Activated CD8-positive, alpha-beta memory T cell treated with anti-CD3 and anti-CD28 coated beads for 1 hour (primary cell): ENCODE measurements at places on chromosomes 7 and 10.

GRCh38 chr10:121169406-121169805 lies 318.2 kb downstream of the WDR11 start:
- no peak for DNase-seq

DNA sequence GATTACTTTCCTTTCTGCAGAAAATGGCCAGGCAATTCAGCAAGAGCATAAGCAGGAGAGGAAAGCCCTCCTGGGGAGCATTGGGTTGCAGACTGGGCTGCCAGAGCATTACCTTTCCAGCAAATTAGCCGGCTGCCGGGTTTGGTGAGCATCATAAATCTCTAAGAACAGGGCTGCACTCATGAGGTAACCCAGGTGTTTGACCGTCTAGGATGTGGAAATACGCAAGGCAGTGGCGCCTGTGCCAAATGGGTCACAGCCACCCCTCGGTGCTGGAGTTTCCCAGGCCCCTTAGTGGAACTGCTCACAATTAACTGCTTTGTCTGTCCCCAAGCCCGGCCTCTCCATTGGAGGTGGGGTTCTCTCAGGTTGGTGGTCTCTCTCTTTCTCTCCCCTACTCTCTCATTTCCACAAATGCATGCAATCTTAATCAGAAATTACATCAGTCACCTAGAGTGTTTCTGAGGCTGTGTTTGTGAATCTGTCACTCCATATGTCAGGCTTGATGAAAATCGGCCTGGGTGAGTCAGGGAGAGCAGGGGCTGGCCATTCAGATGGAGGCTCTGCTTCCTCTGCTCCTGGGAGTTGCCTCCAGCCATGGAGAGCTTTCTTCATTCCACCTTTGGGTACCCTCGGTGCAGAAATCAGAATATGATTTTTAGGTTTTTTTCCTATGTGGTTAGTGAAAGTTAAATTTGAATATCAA lies 26.7 kb downstream of the PTN start:
- no peak for DNase-seq

GRCh38 chr7:118040562-118040961 lies 143.4 kb upstream of the LSM8 start:
- no peak for DNase-seq

DNA sequence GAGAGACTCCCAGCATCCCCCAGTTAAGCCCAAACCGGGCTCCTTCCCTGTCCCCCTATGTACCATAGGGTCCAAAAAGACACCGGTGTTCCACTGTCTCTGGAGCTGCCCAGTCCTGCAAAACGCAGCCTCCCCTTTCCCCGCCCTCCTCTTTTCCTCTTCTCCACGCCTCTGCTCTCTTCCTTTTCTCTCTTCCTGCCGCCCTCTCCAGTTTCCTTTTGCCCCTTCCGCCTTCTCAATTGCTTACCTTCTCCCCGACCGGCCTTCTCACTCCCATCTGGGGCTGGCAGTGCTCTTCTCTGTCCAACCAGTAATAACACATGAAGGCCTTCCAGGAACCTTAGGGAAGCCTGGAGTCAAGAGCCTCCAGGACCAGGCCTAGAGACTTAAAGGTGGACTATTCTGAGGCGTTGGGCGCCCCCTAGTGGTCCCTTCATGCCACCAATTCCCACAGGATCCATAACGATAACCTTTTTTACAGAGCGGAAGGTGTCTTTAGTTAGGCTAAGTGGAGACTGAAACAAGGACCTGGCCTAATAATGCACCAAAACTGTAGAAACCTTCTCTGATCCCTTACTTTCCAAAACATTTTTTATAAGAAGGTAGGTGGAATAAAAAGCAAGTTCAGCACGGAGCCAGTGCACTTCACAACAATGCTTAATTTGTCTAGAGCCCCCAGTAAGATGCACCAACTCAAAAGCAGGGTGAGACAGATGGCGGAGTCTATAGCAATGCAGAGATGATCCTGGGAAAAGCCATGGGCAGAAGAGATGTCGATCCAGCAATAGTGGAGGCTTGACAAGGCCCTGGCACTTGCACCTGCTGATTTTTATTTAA lies 27.2 kb upstream of the MSRB2 start:
- DNase-seq, result peak; percentile 26

- DNase-seq, result no peak
These were observed 32.3 kb upstream of the ARID5B start for GRCh38 chr10:61869041-61869675.

DNA sequence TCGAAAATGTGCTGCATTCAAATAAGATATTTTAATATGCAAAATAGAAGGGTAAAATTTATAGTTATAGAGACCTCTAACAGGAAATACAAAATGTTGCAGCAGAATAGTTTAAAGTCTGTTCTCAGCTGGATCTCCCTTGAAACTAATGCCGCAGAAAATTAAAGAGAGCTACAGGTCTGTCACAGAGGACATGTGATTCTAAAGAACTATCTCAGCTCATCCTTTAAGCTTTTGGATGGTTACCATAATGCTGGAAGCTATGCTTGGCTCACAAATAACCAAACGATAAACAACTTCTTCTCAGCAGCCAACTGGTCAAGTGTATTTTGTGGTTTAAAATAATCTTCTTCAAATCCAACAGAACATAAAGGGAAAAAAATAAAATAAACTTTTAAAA lies 353.0 kb downstream of the PARD3 start:
- DNase-seq, result no peak

GRCh38 chr10:121713486-121713885 lies 115.2 kb upstream of the FGFR2 start:
- no peak for DNase-seq

GRCh38 chr7:29398011-29398410 lies 165.6 kb upstream of the PRR15 start:
- no peak for DNase-seq

DNA sequence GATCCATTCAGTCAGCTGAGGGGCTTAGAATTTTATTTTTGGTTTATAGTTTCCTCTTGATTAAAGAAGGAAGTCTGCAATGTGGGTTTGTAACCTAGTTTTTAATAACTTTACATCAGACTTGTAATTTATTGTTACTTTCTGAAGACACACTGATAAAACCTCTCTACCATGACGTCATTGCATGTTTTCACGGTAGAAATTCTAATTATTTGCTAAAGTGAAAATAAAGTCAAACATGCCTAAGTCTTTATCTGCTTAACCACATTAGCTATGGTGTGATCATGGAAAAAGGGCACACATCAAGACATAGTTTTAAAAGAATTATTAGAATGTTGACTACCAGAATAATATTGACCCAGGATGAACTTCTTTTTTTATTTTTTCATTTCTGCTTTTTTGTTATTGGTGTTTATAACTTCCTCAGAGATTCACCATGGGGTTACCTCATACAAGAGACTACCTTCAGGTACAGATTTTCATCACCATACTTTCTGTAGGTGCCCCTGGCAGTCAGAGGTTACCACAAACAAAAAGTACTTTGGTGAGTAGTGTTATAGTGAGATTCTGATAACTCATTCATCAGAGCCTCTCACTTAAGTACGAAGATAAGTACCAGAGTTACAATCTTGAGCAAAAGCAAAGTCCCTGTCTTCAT lies 7.0 kb upstream of the PANK1 start:
- no peak for DNase-seq

GRCh38 chr7:29297194-29297890 lies 102.8 kb downstream of the CHN2 start:
- DNase-seq, result no peak

DNA sequence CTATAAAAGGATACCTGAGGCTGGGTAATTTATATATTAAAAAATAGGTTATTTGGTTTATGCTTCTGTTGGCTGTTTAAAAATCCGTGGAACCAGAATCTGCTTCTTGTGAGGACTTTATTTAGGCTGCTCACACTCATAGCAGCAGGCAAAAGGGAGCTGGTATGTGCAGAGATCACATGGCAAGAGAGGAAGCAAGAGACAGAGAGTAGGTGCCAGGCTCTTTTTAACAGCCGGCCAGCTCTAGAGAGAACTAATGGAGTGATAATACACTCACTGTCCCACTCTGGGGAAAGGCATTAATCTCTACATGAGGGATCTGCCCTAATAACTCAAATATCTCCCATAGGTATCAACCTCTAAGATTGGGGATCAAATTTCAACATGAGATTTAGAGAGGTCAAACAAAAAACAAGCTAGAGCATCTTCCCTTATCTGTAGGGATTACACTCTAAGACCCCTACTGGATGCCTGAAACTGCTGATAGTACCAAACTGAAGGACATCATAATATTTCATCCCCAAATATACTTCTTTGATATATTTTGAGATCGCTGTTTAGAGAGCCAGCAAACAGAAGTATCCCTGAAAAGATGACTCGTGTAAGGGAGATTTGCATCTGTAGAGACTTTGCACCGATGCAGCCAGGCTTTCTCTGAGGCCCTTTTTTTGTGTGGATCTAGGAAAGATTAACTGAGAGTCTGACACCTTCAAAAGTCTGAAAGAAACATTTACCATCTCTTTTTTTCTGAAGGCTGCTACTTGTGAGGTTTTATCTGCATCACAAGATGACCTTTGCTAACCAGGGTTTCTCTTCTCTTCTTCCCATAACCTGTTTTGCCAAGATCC lies 717.0 kb upstream of the MBL2 start:
- no peak for DNase-seq

- DNase-seq, result no peak
These were observed 380.3 kb upstream of the LRGUK start for GRCh38 chr7:133746847-133747246.

DNA sequence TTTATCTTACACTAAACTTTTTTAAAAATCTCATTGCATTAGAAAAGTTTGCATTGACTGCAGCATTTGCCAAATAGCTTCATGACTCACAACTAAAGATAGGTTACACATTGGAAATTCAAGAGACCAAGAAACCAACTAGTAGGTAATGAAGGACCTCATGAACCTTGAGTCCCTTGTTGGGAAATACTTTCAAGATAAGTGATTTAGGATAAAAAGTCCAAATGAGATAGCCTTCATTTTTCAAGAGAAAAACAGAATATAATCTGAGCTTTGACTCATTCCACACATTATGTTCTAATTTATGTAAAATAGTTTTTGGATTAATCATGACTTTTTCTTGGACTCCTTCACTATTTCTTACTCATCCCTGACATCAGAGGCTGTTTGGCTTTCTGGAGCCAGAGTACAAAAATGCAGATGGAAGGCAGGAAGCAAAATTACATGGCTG lies 13.1 kb upstream of the LIPF start:
- no peak for DNase-seq

DNA sequence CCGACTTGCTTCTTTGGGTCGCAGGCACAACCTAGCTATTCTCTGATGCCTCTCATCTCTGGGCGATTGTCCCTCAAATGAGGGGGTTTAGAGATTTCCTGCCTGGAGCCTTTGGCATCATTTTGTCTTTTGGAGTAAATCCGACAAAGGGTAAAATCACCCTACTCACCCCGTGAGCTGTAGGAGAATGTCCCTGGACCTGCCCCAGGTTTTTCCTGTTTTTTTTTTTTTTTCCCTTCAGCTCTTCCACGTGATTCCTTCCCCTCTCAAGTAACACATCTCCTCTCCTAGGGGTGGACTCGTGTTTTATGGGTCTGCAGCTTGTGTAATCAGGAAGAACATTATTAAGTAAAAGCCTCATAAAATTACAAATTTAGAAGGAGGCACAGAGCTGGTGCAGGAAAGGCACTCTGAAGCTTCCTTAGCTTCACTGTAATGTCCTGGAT lies 128.4 kb upstream of the ZNF746 start:
- DNase-seq, result no peak

DNA sequence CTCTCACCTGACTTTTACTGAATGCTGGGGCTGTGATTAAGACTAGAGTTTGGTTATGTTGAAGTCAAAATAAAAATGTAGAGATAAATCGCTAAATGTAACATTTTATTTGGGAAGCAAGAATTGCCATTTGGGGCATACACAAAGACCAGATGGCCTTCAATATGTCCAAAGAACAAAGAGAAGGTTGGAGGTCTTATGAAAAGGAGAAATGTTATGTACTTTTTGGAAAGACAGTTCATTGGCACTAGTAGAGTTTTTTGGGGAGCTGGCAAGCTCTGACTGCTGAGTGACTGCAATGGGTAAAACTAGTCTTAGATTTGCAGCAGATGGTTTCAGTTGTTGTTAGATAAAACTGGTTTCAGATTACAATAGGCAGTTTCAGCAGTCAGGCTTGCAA lies 35.6 kb upstream of the GALNT17 start:
- no peak for DNase-seq

DNA sequence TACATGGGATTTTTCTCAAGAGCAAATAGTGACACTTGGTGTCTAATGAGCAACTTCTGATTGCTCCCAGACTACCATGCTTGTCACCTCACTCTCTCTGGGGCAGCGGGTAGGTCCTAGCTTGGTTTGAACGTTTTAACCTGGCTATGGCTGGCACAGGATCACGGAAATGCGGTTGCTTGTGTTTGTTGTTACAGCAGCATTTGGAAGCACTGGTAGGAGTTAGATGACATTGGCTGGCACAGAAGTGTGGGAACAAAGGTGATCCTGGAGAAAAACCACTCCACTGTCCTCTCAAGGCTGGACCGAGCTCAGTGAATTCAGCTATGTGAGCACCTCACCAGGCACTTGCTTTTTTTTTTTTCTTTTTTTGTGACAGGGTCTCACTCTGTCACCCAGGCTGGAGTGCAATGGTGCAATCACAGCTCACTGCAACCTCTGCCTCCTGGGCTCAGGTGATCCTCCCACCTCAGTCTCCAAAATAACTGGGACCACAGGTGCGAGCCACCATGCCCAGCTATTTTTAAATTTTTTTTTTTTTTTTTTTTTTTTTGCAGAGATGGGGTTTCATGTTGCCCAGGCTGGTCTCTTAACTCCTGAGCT lies 3.5 kb upstream of the PFKFB3 start:
- no peak for DNase-seq

DNA sequence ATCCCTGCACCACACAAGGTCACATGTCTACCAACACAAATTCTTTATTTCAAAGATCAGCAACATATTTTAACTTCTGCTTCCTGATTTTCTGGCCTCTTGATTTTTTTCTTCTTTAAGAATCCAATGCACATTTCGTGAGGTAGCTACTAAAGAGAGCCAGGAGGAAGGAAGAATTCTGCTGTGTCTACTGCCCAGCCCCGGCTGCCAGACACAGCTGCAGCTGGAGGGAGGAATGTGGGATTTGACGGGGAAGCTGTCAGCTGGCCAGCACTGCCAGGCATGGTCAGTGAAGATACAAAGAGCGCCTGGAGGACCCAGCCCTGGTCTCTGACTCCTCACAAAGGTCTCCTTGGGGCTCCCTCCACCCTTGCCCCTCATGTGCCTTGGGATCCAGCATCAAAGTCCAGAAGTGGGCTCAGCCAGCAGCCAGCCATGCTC lies 6.9 kb upstream of the AOC1 start:
- no peak for DNase-seq

- DNase-seq, result no peak
These were observed 327.9 kb downstream of the ACTR3B start for GRCh38 chr7:153087498-153087897.

DNA sequence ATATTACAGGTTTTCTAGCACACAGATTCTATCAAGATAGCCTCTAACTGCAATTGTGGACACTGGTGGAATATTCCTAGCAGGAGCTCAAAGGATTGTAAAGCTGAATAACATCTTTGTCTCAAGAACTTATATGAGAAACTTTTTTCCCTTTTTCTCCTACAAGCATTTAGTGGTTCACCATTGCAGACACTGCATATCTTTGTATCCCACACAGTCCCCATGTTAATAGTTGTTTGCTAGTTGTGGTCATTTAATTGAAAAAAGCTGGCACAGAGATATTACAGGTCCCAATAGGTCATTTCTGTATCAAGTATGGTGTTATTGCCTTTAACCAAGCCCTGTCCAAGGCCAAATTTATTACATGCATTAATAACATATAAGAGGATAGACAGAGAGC lies 226.2 kb upstream of the TCF7L2 start:
- no peak for DNase-seq
